ENCODE measurements at places on chromosomes 7 and 10.

DNA sequence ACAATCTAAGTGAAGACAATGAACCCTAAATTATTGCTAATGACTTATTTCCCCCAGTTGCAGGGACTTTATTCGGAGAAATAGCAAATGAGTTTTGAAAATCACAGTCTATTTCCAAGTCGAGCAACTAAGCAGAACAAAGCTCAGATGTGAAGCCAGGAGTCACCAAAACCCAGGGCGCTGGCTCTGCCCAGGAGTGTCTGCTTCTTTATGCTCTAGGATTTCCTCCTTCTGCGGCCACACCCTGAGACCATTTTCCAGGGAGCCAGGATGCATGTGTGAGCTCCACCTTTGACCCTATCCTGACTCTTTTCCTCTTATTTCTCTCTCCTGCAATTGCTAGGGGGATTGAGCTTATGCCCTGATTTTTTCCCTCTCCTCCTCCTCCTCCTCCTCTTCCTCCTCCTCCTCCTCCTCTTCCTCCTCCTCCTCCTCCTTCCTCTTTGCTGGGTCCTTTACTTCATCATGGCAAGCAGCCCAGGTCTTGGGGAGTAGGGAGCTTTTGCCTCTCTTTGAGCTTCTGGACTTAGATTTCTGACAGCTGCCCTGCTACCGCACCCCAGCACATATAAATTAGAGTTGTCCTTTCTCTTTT is 234.4 kb downstream of the ARL4A start:
- no peaks in the 10 kb centered on the region for H3K27me3 ChIP-seq
- no peaks in the 10 kb centered on the region for H3K4me1 ChIP-seq
- H3K27ac ChIP-seq: no peak overlapping the region
- no peak overlapping the region for H3K4me3 ChIP-seq
- no peaks in the 10 kb centered on the region for H3K36me3 ChIP-seq

DNA sequence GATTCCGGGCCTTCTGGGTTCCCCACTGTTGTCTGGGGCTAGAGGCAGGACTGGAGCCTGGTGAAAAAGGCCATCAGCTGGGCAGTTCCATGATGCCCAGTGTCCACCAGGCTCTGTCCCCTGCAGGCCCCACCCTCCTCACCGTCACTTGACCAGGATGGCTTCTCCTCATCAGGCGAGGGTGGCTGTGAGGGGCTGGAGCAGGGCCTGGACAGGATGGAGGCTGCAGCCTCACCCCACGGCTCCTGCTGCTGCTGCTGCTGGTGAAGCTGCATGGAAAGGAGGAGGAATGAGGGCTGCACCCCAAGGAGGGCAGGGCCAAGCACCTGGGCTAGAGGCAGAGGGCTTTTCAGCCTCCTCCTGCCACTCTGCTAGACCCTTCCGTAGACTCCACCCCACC is 8.3 kb downstream of the ATG9B start:
- H3K4me1 ChIP-seq: peaks cover 69% of the 10 kb centered on the region
- H3K27me3 ChIP-seq: peaks cover 2% of the 10 kb centered on the region
- H3K4me3 ChIP-seq: no peak overlapping the region
- no peak for DNase-seq
- no peak overlapping the region for H3K27ac ChIP-seq

DNA sequence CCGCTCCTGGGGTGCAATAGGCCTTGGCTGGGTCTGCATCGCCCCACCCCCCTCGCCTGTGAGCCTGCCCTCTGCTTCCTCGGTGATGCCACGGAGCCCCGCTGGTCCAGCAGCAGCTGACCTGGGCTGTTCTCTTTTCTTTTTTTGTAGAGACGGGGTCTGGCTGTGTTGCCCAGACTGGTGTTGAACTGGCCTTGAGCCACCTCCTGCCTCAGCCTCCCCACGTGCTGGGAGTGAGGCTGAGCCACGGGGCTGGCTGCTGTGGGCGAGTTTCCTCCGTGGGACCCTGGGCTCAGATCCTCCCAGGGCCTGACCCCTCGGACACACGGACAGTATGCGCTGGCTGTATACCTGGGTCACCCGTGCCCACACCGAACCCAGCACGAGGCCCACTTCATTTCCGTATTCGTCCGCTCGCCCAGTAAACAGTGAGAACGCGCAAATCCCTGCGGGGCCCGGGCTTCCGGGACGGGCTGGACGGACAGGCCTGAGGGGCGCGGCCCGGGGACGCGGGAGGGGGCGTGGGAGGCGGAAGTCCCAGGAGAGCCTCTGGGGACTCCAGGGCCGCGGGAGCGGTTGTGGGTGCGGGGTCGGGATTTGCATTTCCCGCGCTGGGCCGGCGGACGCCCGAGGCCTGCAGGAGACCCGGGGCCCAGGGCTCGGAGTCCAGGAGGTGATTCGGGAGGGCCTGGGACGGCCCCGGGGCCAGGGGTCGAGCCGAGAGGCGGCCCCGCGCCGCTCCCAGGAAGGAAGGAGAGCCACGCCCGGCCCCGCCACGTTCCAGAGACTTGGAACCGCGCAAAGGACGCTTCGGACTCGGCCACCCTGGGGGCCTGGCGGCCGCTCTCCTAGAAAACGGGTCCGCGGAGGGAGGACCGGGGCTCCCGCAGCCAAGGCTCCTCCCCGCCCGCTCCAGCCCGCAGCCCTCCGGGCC is 57.7 kb upstream of the DNAJB6 start:
- DNase-seq: no peak
- H3K36me3 ChIP-seq: no peaks in the 10 kb centered on the region
- H3K27me3 ChIP-seq: peaks cover 32% of the 10 kb centered on the region
- peaks cover 25% of the 10 kb centered on the region for H3K4me1 ChIP-seq

GRCh38 chr7:33685981-33686683 is 219.2 kb upstream of the BMPER start:
- H3K4me1 ChIP-seq: no peaks in the 10 kb centered on the region
- no peaks in the 10 kb centered on the region for H3K36me3 ChIP-seq
- no peak for DNase-seq
- no peaks in the 10 kb centered on the region for H3K27me3 ChIP-seq
- no peak overlapping the region for H3K4me3 ChIP-seq
- no peak overlapping the region for H3K27ac ChIP-seq

DNA sequence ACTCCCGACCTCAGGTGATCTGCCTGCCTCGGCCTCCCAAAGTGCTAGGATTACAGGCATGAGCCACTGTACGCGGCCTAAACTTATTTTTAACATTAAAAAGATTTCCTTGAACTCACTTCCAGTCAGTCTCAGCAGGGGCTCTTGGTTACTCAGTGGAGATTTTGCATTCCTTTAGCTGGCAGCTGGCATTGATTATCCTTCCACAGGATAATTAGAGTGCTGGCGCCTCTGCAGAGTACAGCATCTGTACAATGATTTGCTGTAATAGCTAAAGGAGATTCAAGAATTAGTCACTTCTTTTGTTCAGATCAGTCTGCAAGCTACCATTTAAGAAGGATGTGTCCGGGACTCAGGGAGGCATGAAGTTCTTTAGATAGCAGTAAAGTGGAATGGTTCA is 125.0 kb upstream of the NPY start:
- H3K27ac ChIP-seq: no peak overlapping the region
- no peak for DNase-seq
- H3K4me1 ChIP-seq: no peaks in the 10 kb centered on the region
- H3K4me3 ChIP-seq: no peak overlapping the region
- H3K27me3 ChIP-seq: no peaks in the 10 kb centered on the region

DNA sequence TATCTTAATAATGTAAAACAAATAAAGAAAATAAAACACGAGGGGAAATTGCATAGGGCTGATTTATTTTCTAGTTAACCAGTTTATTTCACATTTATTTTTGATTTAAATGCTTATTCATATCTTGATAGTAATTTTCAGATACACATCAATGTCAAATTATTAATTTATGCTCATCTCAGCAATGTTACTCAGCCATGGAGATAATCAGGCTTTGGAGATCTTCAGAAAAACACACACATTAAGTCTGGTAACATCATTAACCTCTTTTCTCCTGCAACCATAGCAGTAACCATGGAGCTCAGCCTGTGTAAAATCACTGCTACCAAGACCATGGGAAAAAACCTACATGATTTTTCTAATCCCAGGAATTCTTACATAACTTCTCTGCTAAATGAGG is 31.9 kb upstream of the TBX20 start:
- no peaks in the 10 kb centered on the region for H3K36me3 ChIP-seq
- no peaks in the 10 kb centered on the region for H3K4me1 ChIP-seq
- H3K27ac ChIP-seq: no peak overlapping the region
- no peak overlapping the region for H3K4me3 ChIP-seq

GRCh38 chr7:98797150-98797549 is 72.7 kb downstream of the TMEM130 start:
- H3K4me1 ChIP-seq: no peaks in the 10 kb centered on the region
- H3K27me3 ChIP-seq: no peaks in the 10 kb centered on the region
- no peak overlapping the region for H3K4me3 ChIP-seq
- H3K36me3 ChIP-seq: no peaks in the 10 kb centered on the region
- no peak overlapping the region for H3K27ac ChIP-seq

- no peaks in the 10 kb centered on the region for H3K36me3 ChIP-seq
- H3K4me3 ChIP-seq: no peak overlapping the region
- no peak overlapping the region for H3K27ac ChIP-seq
- H3K27me3 ChIP-seq: no peaks in the 10 kb centered on the region
- no peaks in the 10 kb centered on the region for H3K4me1 ChIP-seq
- DNase-seq: no peak
Measured at GRCh38 chr7:7454000-7454399, 81.7 kb downstream of the COL28A1 start.

GRCh38 chr10:94038024-94038423 is 44.3 kb downstream of the PLCE1 start:
- H3K36me3 ChIP-seq: no peaks in the 10 kb centered on the region
- no peaks in the 10 kb centered on the region for H3K4me1 ChIP-seq
- DNase-seq: no peak
- H3K27me3 ChIP-seq: no peaks in the 10 kb centered on the region
- H3K27ac ChIP-seq: no peak overlapping the region
- no peak overlapping the region for H3K4me3 ChIP-seq

DNA sequence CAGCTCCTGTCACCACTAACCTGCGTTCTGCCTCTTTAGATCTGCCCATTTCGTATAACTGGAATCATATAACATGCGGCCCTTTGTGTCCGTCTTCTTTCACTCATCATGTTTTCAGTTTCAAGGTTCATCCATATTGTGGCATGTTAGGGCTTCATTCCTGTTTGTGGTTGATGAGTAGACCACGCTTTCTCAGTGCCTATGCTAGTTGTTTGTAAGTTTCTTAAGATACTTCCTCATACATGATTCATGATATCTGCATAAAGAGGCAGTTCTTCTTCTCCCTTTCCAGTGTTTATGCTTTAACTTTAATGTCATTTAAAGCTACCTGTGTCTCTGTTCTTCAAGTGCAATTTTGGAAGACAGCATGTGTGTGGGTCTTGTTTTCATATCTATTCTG is 79.5 kb upstream of the FAM20C start:
- H3K36me3 ChIP-seq: no peaks in the 10 kb centered on the region
- H3K27ac ChIP-seq: no peak overlapping the region
- H3K4me3 ChIP-seq: no peak overlapping the region
- DNase-seq: no peak
- no peaks in the 10 kb centered on the region for H3K4me1 ChIP-seq
- H3K27me3 ChIP-seq: peaks cover 6% of the 10 kb centered on the region

All from effector memory CD4-positive, alpha-beta T cell (primary cell).